Activated T-helper 9 cell treated with anti-CD3 and anti-CD28 coated beads, Interleukin-2, amount 50 U/mL, for 16 hours (primary cell): ENCODE measurements at places on chromosomes 5 and 9.

GRCh38 chr9:131319486-131319885 lies 30.0 kb downstream of the PLPP7 start:
- no peak for DNase-seq

- no peak for DNase-seq
Observed at GRCh38 chr5:3155046-3155445, 403.6 kb upstream of the IRX2 start.

GRCh38 chr9:83649515-83649914 lies 26.6 kb downstream of the IDNK start:
- DNase-seq: no peak

- no peak for DNase-seq
Observed at GRCh38 chr5:3793162-3793561, 197.5 kb downstream of the IRX1 start.

- no peak for DNase-seq
Observed at GRCh38 chr9:101495810-101496209, 37.8 kb upstream of the RNF20 start.

DNA sequence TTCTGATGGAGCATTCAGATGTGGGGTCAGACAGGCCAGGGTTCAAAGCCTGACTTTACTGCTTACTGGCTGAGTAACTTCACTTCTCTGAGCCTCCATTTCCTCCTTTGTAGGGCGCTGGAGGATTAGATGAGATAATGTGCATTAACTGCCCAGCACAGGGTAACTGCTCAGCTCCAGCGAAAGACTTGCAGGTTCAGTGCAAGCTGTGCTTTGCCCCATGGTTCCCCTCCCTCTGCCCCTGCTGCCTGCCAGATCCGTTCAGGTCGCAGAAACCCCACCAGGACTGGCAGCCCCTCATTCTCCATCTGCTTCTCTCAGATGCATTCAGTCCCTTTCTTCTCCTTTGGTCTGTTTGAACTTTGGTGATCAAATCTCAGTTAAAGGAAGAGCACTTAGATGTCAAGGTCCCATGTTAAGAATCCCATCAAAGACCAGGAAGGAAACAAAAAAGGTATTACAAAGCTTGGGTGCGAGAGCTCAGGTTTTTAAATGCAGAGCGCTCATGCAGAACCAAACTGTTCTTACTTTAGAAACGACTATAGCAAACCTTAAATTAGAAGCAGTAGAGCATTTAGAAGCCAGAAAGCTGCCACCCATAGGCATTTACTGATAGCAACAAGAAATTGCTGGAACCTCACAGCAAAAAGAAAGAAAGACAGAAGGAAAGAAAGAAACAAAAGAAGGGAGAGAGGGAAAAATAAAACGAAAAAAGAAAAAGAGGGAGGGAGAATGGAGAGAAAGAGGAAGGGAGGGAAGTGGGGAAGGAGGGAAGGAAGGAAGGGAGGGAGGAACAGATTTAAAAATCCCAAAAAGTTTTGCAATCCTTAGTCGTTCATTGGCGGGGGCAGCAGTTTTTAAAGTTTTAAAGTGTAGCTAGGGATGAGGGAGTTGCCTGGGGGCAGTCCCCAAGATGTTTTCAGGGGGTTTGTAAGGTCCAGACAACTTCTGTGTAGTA lies 23.5 kb downstream of the AFAP1L1 start:
- no peak for DNase-seq

DNA sequence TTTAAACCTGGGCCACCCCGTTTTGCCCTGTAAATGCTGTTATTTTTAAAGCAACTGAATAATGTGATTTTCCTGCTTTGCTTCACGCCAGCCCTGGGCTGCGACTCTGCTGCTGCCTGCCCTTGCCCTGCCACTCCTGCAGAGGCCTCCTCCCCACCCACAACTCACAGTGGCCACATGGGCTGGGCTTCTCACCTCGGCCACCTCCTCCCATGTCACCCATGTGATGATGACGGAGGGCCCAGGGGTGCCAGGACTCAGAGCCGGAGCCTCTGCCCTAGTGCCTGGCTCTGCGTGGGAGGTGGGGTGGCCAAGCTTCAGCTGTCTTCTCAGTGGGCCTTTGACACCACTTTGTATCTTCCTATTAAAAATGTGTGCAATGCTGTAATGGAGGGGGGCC lies 48.1 kb upstream of the NKD2 start:
- no peak for DNase-seq

- DNase-seq: no peak
Observed at GRCh38 chr9:18614116-18614515, 140.2 kb downstream of the ADAMTSL1 start.
